IMR-90 (cell line): ENCODE measurements at places on chromosomes 3 and 15.
A peak's percentile ranks its signal among the peaks of the same experiment; 100 is the strongest.

DNA sequence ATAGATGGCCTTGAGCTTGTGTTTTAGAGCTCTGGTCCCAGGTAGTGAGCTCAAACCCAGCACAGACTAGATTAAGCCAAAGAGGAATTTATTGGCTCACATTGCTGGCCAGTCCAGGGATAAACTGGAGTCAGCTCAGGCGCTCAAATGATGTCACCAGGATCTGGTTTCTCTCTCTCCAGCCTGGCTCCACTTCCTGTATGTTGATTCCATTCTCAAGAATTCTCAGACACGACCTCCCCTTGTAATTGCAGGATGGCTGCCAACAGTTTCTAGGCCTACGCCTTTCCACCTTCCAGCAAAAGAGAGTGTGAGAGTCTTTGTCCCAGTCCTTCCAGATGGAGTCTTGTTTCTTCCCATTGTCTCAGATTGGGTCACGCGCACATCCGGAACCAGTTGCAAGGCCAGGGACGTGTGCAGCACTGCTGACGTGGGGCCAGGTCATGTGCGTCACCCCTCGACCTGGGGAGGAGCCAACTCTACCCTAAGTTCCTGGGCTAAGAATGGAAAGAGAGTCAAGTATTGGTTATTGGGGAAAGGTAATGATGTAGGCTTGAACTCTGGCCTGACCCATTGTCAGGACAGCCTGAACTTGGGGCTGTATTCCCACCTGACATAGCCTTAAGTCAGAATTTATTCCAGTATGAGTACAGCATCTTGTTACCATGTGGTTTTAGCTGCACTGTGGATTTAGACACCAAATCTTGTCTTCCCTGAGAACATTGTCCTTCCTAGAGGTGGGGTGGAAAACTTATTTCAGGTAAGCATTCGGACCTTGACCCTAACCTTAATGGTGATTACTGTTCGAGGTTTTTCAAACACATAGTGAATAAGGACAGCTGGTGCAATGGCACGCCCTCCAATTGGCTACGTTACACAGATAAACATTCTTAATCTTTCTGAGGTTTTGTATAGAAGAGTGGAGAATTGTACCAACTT lies 31.6 kb downstream of the CACNA1D start:
- no peak for DNase-seq

DNA sequence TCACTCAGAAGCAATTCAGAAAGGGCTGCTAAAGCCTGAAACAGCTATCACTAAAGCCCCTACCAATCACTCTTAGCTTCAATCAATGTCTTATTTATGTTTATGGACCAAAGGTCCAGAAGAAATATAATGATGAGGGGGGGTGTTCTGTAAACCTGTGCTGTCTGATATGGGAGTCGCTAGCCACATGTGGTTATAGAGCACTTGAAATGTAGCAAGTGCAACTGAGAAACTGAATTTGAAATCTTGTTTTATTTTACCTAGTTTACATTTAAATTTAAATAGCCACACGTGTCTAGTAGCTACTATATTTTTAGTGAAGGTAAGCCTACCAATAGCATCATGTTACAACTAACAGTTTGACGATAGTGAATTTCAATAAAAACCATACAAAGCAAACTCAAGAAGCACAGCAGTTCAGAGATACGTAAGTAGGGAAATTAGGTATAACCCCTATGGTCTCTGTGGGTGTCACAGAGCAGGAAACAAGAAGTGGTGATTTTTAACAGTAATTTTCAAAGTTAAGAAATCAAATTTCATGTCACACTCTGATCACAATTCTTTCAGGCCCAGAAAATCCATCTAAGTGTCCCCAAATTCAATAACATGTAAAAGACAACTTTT lies 3.6 kb downstream of the POU1F1 start:
- DNase-seq = no peak

GRCh38 chr15:64522226-64522823 lies 61.9 kb downstream of the ZNF609 start:
- no peak for DNase-seq

DNA sequence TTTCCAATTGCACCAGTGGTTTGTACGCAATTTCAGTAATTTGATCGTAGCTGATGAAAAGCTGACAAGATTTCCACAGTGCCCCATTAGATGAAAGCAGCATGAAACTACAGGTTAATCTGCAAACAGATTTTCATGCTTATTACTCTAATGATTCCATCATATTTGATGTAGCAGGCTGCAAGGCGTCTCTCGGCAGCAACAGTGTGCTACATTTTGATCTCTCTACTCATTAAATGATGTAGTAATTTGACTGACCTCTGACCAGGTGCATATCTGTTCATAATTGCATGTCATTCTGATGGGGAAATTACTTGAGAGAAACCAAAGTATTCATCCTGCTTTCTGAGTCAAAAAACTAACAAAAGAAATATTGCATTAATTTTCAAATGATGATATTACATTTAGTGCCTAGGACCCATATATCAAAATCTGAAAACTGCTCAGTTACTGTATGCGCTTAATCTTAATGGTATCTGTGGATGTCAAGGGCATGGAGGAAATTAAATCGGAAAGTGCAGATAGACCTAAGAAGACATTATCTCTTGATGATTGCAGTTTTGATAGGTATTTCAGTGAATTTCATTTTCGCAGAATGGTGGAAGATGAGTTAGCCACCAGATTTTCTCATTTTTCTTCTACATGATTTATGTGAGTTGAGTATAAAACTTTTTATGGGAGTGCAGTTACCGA lies 198.5 kb downstream of the RSRC1 start:
- DNase-seq = no peak

DNA sequence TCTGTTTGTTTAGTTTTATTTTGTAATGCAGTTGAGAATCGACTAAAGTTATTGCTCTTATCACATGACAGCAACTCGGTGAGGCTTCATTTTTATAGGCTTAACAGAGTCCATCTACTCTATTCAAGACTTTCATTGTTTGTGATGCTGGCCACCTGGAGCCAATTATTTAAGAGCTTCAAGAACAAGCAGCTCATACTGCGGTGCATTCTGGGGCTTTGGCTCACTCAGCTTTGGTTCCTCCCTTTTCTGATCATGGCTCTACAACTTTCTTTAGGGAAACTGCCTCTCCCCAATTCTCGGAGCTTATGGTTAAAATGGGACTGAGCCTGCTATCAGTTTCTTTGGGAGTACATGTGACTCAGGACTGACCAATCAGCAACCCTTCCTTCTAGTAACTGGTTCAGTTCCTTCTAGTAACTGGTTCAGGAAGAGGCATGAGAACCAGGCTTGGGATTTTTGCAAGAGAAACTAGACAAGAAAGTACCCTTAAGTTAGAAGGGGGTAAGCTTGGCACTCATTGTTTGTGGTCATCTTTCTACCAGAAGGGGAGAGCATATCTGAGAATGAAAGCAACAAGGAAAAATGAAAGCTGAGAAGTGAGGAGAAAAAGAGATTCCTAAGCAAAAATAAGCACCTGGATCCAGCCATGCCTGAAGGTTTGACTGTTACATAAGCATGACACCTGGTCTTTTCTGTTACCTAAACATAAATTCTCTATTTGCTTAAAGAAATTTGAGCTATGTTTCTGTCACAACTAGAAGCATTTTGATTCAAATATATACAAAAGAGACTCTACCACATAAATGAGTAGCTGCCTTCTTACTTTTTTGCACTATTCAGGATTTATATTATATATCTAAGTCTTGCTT lies 24.1 kb upstream of the ARHGEF3 start:
- no peak for DNase-seq

DNA sequence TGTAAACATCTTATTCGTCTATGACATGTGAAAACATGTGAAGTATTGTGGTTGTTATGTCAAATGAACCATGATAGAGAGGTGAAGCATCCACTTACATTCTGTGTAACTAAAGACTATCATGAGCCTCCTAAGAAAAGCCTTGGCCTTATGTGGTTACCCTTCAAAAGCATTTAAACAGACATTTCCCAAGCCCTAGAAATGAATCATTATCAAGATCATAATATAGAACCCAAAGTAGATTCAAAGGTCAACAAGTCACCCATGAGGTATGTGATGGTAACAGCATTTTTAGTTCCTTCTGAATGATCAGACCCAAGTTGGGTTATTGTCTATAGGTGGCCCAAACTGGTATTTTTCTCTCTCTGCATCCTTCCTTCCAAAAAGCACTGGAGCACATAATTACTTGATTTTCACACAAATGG lies 408.0 kb downstream of the TBL1XR1 start:
- DNase-seq = no peak

- no peak for DNase-seq
Measured at GRCh38 chr15:64247535-64247905, 84.7 kb upstream of the PPIB start.

DNA sequence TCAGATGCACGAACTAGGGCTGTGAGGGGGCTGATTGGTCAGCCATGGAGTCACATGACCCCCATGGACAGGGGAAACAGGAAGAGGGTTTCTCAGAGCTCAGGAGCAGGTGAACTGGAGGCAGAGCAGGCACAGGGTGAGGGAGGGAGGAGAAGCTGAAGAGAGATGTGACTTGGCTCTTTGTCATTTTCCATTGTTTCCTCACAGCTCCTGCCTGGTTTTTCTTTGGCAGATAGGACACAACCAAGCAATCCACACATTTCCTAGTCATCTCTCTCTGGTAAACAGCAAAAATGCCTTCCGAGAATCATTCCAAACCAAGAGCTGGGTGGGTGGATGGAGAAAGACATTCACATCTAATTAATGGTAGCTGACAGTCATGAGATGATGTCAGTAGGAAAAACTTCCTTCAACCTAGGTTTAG lies 43.4 kb upstream of the LMCD1 start:
- DNase-seq = peak; percentile 59

GRCh38 chr3:126033051-126033745 lies 50.7 kb downstream of the SLC41A3 start:
- no peak for DNase-seq

DNA sequence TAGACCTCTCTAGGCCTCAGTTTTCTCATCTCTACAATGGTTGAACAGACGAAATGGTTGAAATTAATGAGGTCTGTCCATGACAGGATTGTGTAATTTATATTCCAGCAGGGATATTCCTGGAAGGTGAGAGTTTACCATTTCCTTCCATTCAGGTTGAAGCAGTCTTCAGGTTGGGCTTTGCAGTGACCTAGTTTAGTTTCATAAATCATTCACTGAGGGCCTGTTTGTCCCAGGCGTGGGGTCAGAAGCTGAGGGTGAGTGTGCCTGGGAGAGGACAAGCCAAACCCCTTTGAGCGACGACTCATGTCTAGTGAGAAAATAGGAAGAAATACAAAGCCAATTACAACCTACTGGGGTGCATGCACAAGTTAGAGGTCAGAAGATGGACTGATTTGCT lies 57.2 kb upstream of the CACNA2D3 start:
- DNase-seq = no peak

GRCh38 chr3:74173090-74173489 lies 441.4 kb downstream of the CNTN3 start:
- DNase-seq = no peak

- DNase-seq = peak; percentile 93
Measured at GRCh38 chr3:59424268-59425010, 374.6 kb upstream of the CFAP20DC start.

- DNase-seq = no peak
Measured at GRCh38 chr3:53768478-53769459, 77.5 kb downstream of the CHDH start.

DNA sequence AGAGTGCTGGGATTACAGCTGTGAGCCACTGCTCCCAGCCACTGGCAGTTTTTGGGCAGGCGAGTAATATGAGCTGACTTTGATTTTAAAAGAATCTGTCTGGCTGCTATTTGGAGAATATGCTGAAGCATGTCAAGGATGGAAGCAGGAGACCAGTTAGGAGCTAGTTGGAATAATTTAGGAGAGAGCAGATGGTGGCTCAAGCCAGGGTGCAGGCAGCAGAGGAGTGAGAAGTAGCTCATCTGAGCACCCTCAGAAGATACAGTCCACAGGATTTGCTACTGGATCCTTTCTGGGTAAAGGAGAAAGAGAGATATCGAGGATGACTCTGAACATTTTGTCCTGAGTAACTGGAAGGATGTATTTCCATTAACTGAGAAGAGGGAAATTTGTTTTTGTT lies 30.4 kb upstream of the BDH1 start:
- DNase-seq = no peak

- peak; percentile 88 for DNase-seq
Measured at GRCh38 chr3:196144383-196145105, 62.7 kb upstream of the TFRC start.

DNA sequence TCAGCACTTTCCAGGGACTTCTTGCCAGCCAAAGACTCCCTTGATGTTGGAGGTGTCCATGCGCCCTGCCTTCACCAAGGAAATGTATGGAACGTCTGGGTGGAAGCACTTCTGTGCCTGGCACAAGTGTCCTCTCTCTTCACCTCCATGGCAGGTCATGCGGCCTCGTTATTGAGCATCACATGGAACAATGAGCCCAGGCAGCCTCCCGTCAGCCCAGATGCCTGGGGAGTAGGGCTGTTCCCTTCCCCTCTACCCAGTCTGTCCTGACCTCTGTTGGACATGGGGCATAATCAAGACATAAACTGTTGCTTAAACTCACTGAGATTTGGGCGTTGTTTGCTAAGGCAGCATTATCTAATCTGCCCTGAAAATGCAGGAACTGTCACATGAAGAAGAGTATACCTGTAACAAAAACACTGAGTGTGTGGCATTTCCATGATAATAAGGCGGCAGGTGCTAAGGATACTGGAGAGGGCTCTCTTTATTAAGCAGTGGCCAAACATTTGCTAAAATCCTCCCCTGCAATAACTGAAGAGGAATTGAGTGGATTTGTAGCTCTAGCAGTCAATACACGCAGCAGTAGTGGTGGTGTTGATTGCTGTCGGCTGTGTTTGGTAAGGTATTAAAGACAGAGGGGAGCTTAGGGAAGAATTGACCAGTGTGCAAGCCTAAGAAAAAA lies 338.2 kb upstream of the ATP10A start:
- no peak for DNase-seq

DNA sequence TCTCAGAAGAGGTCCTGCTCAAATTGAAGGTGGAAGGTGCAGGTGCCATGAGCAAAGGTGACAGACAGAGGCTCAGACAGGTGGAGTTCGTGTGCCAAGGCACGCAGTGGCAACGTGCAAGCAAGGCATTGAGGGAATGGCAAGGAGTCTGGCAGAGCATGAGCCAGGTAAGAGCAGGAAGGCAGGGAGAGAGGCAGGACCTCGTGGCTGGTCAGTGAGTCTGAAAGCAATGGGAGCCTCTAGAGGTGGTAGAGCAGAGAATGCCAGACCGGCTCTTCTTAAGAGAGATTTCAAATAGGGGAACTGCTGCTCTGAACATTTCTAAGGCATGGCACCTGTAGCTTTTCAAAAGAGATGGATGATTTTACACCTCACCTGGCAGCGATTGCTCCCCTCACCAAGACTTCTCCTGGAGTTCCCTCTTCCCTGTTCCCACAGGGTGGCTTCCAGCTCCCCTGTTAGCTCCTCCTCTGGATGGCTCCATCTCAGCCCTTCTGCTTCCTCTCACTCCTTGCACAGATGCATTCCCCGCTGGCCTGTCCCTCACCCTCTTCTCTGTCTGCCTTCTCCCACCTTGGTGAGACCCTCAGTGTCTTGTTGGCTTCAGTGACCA lies 2.7 kb downstream of the MYO5C start:
- no peak for DNase-seq

DNA sequence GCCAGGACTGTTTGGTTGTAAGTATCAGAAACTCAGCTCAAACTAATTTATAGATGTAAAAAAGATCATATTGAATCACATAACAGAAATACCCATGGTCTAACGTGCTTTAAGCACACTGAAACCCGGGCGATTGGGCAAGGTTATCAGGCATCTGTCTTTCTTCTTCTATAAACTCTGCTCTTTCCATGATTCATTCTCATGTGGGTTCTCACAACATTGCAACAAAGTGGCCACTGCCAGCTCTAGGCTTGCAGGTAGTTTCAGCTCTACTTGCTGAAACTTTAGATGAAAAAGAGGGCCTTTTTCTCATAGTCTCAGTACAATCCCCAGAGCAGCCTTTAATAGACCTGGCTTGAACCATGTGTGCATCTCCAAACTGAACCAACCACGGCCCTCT lies 456.1 kb downstream of the MFSD1 start:
- DNase-seq = no peak

- DNase-seq = no peak
Measured at GRCh38 chr3:44340058-44340395, 1.5 kb downstream of the TCAIM start.
